Activated CD8-positive, alpha-beta T cell treated with anti-CD3 and anti-CD28 coated beads, Interleukin-2, amount 10 ng/mL, durations not matched to agents 7 days and 5 days (primary cell): ENCODE measurements at places on chromosomes 11 and 22. TPM values are rescaled to one million over a fixed set of nuclear protein-coding genes. Genes with fewer than 3 reads are reported as not detected.
A peak's percentile ranks its signal among the peaks of the same experiment; 100 is the strongest.

GRCh38 chr11:73274722-73275380 is 2.7 kb downstream of the P2RY6 start:
- DNase-seq = no peak

- DNase-seq = no peak
These were observed 33.4 kb downstream of the PGR start for GRCh38 chr11:101096036-101096704.

GRCh38 chr11:110130642-110131238 is 37.5 kb downstream of the ZC3H12C start:
- DNase-seq = no peak

DNA sequence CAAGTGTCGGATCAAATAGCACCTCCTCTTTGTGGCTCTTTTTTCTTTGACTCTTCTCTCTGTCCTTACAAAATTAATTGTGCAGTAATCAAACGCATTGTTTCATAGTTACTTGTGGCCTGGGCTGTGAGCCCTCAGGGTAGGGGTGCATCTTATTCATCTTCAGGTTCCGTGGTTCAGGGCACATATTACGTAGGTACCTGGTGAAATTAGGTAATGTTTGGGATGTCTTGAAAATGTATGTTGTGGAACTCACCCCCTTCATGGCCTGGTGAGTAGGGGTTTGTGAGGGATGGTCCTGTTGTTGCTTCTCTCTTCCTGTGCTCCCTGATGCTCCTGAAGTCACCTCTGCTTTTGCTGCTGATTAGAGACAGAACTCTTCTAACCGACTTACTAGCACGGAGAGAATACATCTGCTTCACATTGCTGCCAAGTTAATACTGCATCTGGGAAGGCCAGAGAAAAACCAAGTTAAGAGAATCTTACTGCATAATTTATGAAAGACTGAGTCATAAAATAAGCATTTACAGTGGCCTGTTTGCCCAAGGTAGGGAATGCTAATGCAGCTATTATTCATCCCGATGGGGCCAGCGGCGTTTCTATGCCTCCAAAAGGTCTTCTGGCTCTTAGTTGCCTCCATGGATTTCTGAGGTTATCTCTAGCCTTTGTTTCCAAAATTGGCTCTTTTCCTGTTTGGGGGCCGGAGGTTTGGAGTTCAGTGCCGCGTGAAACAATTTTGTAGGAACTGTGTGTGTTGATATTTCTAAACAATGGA is 66.9 kb downstream of the TBC1D22A start:
- no peak for DNase-seq

GRCh38 chr11:72673943-72674828 is at the start of gene PDE2A:
Gene PDE2A, minus strand, starts transcription at chr11:72674422. Its CDS starts 215 bp downstream, at chr11:72674207.
- DNase-seq = no peak

DNA sequence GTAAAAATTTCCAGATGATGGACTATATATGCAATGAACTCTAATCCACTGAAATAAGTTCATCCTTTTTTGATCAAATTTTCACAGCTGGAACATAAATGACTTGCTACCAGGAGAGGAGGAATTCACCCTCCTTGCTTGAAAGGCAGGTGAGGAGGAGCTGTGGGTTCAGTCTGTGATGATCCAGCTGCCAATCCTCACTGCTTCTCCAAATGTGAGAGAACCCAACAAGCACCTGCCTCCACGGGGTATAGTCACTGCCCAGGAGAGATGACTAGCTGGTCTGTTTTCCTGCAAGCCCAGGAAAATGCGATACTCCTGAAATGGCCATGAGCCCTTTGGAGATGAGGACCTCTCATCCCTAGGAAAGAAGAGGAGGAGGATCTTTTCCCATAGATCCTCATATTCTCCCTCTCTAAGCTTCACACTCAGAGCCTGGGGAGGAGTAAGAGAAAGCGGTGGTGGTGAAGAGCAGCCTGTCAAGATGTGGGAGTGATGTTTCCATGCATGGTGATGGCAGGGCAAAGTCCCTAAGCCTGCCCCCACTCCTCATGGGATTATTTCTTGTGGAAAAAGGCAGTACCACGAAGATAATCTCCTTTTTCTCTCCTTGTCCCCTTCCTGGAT is 77.9 kb upstream of the USP47 start:
- DNase-seq = no peak

- no peak for DNase-seq
These were observed 108.4 kb downstream of the GGTLC2 start for GRCh38 chr22:22752556-22753477.

- DNase-seq = peak; percentile 61
These were observed at the start of gene RDX for GRCh38 chr11:110296226-110297075. Gene RDX, minus strand, starts transcription at chr11:110296614. Its CDS starts 16,922 bp downstream, at chr11:110279692.

DNA sequence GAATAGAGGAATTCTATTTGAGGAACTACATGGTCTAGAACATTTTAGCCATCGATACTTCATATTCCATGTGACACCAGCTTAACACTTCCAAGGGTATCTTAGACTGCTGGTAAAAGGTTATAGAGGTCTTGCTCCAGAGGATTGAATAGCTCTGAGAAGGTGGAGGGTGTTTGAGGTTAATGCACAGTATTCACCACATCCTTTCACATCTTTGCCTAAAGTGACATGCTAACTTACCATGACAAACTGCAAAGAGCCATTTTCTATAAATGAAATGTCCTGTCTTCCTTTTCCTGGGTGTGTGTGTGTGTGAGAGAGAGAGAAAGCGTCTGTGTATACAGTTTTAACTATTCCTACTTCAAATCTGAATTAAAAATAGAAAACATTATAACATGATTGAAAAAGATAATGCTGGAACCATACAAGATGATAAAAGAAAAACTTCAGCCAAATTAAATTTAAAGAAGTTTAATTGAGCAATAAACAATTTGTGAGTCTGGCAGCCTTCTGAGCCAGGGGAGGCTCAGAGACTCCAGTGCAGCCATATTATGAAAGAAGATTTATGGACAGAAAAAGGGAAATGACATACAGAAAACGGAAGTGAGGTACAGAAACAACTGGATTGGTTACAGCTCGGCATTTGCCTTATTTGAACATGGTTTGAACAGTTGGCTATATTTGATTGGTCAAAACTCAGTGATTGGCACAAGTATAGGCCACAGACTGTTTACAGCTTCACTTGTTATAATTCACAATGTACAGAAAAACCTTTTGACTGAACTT is 320.9 kb upstream of the CCDC179 start:
- DNase-seq = no peak

DNA sequence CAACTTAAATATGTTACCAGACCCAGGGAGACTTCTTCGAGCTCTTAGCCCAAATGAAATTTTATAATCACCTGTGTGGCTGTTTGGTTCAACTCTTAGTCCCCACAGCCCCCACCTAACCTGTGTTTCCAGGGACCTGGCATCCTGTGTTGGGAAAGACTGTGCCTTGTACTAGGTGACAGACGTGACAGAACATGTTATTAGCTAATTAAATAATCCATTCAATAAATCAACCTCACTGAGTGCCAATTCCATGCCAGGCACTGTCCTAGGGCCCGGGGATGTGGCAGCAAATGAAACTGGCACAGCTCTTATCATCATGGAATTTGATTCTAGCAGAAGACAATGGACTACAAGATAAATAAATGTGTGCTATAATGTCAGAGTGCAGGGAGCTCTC is 431.9 kb downstream of the MIAT start:
- DNase-seq = no peak

DNA sequence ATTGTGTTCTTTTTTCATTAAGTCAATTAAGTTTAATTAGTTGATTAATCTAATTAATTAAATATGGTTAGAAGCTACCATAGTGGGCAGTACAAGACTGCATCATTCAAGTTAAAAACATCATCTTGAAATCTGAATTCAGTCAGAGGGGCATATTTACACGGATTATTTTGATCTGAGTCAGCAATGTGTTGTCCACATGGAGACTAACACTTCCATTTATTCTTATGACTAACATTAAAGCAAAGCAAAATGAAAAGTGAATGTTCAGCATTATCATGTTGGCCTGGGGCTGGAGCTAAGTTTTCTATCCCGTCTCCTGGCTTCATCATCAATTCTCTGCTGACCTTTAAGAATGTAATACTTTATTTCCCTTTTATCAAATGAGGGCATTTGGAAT is 17.3 kb downstream of the FLI1 start:
- no peak for DNase-seq

DNA sequence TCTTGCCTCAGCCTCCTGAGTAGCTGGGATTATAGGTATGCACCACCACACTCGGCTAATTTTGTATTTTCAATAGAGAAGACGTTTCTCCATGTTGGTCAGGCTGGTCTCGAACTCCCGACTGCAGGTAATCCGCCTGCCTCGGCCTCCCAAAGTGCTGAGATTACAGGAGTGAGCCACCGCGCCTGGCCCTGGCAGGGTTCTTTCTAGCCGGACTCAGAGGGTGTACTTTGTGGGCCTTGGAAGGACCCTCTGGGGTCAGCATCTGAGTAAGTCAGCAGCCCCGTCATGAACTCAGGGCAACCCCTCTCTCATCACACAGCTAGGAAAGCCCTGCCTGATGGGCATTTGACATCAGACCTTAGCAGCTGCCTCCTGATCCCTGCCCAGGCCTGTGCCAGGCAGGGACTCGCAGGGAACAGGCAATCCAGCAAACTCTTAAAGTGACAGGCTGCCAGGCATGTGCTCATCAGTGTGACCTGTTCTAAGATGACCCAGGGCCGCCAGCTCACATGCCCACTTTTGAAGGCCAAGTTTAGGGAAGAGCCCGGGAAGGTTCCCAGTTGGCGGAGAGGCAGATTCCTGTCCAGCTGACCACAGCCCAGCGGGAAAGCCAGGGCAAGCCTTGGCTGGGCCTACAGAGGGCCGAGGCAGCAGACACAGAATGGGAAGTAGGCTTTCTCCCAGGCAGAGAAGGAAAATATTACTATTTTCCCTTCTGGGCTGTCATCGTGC is 92.9 kb downstream of the MORC2 start:
- no peak for DNase-seq

- DNase-seq = no peak
These were observed 226.9 kb upstream of the B3GAT1 start for GRCh38 chr11:134638796-134639430.

DNA sequence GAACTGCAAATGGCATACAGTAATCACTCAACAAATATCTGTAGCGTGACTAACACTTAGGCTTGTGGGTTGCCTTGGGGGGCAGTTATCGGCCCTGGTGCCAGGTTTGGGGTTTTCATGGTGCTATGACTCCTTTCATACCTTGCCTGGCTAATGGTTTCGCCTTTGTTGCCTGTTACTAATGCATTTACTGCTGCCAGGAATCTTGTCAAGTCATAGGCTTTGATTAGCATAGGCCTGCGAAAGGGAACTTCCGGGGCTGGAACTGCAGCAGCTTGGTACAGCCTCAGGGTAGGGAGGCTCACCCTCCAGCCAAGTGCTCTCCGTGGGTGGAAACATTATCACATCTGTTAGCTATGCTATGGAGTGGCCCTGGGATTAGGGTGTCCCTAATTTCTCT is 13.2 kb downstream of the SLC25A18 start:
- no peak for DNase-seq

DNA sequence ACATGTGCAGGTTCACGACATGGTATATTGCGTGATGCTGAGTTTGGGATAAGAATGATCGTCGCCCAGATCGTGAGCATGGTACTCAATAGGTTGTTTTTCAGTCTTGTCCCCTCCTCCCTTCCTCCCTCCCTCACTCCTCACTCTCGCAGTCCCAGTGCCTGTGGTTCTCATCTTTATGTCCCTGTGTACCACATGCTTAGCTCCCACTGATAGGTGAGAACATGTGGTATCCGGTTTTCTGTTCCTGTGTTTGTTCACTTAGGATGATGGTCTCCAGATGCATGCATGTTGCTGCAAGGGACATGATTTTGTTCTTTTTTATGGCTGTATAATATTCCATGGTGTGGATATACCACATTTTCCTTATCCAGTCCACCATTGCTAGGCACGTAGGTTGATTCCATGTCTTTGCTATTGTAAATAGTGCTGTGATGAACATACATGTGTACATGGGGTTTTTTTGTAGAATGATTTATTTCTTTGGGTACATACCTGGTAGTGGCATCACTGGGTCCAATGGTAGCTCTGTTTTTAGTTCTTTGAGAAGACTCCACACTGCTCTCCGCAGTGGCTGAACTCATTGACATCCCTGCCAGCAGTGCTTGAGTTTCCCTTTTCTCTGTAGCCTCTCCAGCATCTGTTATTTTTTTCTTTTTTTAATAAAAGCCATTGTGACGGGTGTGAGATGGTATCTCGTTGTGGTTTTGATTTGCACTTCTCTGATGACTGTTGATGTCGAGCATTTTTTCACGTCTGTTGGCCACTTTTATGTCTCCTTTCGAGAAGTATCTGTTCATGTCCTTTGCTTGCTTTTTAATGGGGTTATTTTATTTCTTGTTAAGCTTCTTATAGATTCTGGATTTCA is 16.4 kb downstream of the ZBED4 start:
- no peak for DNase-seq

DNA sequence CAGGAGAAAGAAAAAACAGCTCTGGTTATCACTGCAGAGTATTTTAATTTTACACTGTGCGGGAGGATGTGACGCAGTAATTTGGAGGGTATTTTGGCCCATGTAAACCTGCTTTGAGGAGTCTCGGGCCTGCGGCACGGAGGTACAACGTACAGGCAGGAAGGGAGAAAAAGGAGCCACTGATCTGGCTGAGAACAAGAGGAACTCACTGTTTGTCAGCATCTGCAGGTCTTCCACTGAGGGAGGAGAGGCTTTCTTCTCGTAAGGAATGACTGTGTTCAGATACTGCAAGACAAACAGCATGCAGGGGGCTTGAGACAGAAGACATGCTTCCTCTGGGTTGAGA is 44.0 kb downstream of the FEZ1 start:
- no peak for DNase-seq

DNA sequence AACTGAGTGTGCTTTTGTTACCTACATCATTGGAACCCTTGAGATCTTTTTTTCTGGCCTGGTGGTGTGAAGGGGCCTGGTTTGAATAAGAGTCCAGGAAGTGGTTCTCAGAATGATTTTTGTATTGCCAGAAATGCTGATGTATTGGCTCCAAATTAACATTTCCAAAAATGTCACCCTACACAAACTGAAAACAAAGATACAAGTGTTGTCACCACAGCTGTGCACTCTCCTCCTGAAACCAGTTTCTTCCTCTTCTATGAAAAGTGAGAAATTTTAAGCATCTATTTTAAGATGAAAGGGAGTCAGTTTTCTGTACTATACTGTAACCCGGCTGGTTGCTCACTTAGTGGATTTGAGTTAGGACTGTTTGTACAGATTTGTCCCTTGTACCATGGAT is 218.8 kb downstream of the PGR start:
- no peak for DNase-seq

DNA sequence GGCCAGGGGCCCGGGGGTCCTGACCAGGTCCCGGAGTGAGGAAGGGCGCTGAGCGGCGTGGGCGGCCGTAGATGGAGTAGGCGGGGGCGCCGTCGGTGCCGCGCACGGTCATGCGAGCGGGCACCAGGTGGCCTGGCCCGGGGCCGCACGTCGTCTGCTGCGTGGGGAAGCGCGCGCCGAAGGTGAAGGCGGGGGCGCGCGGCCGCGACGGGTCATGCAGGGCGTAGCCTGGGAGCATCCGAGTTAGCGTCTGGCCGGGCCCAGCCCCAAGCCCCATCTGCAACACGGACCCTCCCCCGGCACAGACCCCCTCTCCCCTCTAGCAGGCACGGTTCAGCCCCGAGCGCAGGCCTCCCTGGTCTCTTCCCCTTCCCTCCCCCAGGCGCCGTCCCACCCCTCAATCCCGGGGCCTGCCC is 1.7 kb upstream of the TYMP start:
- peak; percentile 84 for DNase-seq

- DNase-seq = no peak
These were observed 9.0 kb downstream of the SWAP70 start for GRCh38 chr11:9672918-9673317.

Gene MS4A12
- not detected for total RNA-seq

Gene CPT1B
- 77.4 TPM for total RNA-seq

Gene PEX16
- total RNA-seq = 50.0 TPM

Gene PLEKHA7
- 0.47 TPM for total RNA-seq

Gene C22orf31
- not detected for total RNA-seq

Gene OR51E1
- total RNA-seq = not detected

Gene ACTN3
- not detected for total RNA-seq

Gene DERL3
- 10.0 TPM for total RNA-seq

Gene GTSE1
- total RNA-seq = 111 TPM

Gene QSER1
- 7.3 TPM for total RNA-seq
